ENCODE measurements at places on chromosomes 16 and 17.

DNA sequence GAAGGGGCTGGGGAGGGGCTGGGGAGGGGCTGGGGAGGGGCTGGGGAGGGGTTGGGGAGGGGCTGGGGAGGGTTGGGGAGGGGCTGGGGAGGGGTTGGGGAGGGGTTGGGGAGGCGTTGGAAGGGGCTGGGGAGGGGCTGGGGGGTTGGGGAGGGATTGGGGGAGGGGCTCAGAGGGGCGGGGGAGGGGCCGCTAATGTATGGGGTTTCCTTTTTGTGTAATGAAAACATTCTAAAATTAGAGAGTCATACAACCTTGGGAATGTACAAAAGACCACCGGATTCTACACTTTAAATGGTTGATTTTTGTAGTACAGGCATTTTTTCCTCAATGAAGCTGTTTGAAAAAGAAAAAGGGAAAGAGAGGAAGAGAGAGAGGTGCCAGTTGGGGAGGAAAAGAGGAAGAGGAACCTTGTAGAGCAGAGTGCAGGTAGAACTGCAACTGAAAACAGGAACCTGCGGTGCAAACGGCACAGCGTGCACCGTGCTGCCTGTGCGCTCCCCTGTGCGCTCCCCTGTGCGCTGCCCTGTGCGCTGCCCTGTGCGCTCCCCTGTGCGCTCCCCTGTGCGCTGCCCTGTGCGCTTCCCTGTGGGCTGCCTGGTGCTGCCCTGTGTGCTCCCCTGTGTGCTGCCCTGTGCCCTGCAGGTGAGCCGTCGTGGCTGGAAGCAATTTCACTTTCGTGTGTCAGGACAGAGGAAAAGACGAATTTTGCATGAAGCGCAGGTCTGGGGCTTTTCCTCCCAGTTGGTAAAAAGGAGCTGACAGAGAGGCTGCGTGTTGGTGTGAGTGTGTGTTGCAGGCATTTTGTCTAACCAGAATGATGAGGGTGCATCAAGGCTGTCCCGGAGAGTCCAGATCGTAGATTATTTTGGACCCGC, 40.8 kb downstream of the METRNL start:
- DNase-seq = peak; percentile 79

DNA sequence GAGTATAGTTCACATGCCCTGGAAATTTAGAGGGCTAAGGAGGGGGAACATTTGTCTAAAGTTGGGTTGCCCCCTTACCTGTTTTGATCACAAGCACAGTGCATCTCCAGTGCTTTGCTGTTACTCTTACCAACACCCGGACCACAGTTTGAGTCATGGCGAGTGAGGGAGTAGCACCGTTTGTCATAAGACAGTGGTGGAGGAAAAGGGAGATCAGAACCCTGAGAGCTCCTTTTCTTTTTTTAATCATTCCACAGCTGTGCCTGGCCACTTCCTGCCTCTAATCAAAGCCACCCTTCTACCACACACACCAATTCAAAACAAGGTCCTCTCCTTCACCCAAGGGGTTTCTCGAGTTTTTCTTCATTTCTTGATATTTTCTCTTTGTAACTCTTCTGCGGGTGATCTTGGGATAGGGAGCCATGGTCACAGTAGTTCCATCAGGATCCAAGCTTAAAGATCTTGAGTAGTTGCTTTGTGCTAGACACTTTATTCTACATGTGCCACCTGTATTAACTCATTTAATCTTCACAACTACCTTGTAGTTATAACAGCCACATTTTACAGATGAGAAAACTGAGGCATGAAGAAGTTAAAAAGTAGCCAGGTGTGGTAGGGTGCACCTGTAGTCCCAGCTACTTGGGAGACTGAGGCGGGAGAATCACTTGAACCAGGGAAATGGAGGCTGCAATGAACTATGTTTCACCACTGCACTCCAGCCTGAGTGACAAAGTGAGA, 5.0 kb upstream of the MYL4 start:
- DNase-seq = no peak

DNA sequence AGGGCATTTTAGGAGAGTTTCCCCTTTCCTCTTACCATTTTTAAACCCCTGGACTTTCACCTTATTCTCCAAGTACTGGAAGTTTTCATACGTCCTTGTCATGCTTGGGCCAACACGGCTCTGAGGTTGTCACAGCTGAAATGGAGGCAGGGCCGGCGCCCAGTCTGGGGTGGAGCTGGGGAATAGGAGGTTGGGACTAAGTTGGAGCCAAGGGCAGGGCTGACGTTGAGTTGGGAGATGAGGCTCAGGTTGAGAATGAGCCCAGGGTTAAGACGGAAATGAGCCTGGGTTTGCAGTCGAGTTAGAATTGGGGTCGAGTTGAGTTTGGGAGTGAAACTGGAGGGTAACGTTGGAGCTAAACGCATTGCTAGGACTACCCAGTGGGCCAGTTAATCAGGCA, 1.3 kb downstream of the CLEC10A start:
- DNase-seq = no peak

DNA sequence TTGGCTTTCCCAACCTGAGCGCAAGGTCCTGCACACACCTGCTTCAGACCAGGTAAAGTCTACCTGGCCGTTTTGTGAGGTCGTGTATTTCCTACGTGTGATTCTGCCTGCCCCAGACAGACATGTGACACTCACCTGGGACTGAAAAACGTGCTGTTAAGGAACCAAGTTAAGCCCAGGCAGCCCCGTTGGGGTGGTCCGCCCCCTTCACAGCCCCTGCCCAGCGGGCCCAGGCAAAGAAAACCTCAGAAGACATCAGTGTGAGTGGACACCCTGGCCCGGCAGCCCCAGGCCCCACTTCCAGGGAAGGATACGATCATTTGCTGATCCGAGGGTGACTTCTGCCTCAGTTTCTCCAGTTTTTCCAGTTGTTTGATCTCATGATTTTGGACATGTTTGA, 4.7 kb downstream of the CIBAR2 start:
- peak; percentile 17 for DNase-seq

GRCh38 chr16:59864981-59865666, 1131.0 kb upstream of the GOT2 start:
- no peak for DNase-seq

DNA sequence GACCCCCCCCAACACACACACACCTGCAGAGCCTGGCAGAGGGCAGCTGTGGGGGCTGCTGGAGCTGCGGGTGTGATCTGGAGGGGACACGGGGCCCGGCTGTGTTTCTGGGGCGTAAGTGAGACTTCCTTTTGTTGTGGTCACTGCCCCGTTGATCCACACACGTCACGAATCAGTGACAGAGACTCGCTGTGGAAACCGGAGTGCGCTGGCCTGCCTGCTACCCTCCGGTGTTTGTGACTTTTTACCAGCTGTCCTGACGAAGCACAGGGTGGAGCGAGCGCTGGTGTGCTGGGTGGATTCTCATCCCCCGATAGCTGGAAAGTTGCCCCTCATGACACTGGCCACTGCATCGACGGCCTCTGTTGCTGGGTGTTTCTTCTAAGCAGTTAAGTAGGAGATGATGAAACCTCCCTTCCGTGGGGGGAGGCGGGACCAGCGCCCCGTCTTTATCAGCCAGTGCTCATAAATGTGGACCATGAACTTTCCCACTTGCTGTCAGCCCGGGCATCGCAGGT, 2.3 kb downstream of the METRNL start:
- DNase-seq = no peak

GRCh38 chr17:76385892-76386786, 1.7 kb downstream of the SPHK1 start:
- peak; percentile 86 for DNase-seq

GRCh38 chr17:74049167-74049966, 154.1 kb upstream of the RPL38 start:
- DNase-seq = no peak

DNA sequence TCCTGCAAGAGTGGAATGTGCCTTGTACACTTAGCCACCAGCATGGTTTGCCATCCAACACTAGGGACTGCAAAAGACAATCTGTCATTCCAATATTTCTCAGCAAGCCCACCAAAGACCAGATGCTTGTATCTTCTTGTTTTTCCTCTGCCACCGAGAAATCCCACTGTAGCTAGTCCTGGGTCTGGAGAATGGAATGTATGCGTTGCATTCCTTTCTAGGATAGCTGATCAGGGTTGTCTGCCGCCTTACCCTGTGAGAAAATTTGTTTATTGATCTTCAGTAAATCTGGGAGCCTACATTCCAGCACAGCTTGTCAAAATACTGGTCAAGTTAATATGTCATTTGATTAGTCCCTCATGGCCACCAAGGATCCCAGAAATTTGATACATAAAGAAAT, 28.1 kb upstream of the ADAMTS18 start:
- no peak for DNase-seq

DNA sequence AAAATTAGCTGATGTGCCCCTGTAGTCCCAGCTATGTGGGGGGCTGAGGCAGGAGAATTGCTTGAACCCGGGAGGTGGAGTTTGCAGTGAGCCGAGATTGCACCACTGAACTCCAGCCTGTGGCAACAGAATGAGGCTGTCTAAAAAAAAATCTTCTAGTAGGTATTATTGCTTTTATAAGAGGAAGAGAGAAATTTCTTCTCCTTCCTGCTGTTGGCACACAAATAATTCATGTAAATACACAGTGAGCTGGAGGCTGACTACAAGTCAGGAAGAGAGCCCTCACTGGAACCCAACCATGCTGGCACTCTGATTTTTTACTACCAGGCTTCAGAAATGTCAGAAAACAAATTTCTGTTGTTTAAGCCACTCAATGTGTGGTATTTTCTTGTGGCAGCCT, 6.7 kb downstream of the PRDM7 start:
- no peak for DNase-seq

GRCh38 chr17:81132197-81132540, 33.1 kb upstream of the PVALEF start:
- DNase-seq = no peak

GRCh38 chr16:29824589-29825144, 4.4 kb downstream of the MVP start:
- DNase-seq = no peak

DNA sequence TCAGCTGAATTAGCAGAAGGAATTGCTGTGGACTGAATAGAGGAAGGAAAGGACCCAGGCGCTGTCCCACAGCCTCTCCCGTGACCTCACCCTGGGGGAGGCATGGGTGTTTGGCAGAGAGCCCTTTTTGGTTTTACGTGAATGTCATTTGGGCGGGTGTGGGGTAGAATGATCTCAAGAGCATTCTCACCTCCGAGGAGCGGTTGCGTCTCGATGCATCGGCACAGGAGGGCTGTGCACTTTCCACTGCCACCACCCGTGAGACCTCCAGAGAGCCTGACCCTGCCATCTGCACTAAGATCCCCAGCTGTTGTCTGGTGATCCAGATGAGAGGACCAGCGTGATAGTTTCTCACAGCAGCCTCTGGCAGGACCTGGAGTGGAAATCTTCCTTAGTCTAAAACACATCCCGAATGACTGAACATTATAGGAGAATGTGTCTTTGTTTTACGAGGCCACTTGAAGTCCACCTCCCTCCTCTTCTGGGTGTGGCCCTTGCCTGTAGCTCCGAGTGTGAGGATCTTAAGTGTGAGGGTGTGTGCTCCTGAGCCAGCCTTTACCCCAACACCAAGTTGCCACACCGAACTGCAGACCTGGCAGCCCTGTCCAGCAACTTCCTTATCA, 29.3 kb downstream of the FOXK2 start:
- DNase-seq = no peak

DNA sequence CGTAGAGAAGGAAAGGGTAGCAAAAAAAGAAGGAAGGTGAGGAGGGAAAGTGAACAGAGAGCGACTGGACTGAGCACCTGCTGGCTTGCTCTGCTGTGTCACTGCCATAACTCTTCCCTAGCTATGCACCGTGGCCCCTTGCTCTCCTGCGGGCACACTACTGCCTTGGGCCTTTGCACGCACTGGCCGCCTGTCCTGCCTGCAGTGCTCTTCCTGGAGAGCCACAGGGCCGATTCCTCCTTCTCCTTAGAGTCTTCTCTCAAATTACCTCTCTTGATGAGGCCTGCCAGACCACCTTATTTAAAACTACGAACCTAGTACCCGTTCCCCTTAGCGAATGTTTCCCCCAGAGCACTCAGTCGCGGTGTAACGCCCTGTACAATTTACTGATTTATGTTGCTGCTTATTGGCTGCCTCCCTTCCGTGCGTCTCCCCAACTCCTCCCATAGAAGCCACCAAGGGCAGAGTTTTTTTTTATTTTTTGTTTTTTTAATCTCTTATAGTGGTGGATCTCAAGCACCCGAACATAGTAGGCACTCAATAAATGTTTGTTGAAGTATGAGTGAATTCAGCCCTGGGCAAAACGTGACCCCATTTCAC, 70.3 kb downstream of the RAI1 start:
- no peak for DNase-seq

- no peak for DNase-seq
Measured at GRCh38 chr16:58037365-58038057, 12.0 kb downstream of the MMP15 start.

- no peak for DNase-seq
Measured at GRCh38 chr17:77212081-77212832, 71.5 kb downstream of the SEC14L1 start.

- no peak for DNase-seq
Measured at GRCh38 chr17:58315281-58315711, 13.3 kb downstream of the TSPOAP1 start.

DNA sequence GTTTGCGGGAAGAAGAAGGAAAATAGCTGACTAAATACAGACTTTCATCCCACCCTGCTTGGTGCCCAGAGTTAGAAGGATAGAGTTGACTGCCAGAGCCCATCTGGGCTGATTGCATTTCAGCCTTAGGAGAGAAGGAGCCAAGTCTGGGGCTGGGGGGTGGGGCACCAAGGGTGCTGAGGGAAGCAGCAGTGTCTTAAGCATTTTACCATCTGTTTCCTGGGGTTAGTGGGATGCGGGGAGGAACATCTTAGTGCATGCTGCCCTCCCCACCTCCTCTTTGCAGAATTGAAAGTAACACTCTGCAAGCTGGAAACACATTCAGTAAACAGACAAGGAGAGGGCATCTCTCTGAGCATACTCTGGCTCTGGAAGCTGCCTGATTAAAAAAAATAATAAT, 1.5 kb upstream of the ARL5C start:
- no peak for DNase-seq

GRCh38 chr17:2419486-2419885, 18.6 kb upstream of the MNT start:
- DNase-seq = no peak

DNA sequence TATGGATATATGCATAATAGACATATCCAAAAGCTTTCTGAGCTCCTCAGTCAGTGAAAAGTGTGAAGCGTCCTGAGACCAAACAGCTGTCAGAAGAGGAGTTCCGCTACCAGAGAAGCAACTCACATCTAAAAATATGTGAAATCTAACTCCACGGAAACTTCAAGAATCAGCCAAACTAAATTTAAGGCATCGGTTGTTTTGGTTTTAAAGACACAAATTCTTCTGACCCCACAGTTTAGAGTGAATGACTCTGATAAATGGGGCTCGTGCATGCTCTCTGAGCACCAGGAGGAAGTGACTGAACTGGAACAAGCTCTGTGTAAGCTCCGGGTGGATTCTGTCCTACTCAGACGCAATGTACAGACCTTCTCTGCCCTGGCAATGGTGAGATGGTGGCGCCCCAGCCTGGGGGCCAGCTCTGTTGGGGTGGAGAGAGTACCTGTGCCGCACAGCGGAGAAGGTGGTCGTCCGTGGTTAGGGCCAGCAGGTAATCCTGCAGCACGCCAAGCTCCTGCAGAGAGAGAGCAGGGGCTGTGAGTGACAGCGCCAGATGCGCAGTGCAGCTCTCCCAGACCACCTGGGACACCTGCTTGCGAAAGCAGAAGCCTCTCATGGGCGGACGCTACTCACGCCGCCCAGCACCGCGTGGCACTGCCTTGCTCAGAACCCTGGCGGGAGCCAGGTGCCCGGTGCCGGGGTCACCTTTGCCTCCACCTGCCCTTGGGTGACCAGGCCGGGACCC, 44.4 kb upstream of the ATP2A3 start:
- no peak for DNase-seq

GRCh38 chr17:70871180-70871818, 702.0 kb downstream of the KCNJ2 start:
- no peak for DNase-seq
